ENCODE measurements at places on chromosomes 2 and 18.

DNA sequence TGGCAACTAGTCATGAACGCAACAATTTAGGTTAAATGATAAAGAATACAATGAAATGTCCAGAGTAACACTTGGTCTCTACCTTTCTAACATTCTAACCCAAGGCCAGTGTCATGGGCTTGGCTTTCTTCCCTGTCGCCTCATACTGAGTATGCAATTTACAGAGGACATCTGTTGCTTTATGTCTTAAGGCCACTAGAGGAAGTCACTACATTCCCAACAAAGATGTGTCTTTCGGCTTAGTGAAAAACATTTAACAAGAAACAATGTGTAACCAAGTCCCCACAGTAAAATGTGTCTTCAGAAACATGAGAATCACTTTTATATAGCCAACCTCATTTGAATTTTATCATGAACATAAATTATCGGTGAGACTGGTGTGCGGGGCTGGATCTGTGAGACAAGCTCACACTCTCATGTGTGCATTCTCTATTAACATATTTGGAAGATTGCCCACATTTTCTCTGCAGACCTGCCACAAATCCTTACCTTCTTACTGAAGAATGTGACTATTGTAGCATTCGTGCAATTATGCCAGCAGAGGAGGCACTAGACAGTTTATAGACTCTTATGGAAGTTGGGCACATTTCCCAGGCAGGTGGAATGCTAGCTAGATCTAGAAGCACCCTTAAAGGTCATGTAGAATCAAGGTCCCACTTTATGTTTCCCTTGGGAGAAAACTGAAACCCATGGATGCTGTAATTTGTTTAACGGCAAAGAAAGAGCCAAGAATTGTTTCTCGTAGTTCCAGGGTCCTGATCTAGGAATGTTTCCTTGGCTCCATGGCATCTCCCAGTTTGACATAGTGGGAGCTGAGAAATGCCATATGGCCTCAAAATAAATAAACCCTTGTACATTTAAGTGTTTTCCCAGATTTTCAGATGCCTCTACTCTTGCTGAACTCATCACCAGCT, 101.8 kb downstream of the CD226 start:
- DNase-seq: peak; percentile 57

GRCh38 chr18:38611036-38611964, 1045.7 kb upstream of the CELF4 start:
- DNase-seq: no peak

GRCh38 chr18:80009661-80010550, 21.5 kb upstream of the TXNL4A start:
- DNase-seq: no peak

DNA sequence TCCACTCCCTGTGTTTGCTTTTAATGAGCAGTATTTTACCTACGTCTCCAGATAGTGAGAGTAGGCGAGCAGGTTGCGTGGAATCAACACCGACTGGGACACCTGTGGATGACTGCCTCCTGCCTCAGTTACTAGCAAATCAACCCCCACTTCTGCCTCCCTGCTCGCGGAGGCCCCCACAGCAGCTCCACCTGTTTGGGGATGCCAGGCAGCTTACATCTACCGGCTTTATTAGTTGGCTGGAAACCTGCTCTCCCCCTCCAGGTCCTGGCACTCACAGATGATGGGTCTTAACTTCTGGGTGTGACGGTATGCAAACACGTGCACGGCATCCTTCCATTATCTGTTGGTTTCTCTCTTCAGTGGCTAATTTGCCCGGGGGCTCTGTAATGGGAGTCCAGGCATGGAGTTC, 164.4 kb upstream of the SESTD1 start:
- DNase-seq: no peak

- no peak for DNase-seq
Observed at GRCh38 chr2:1748741-1749488, 4.6 kb upstream of the PXDN start.

DNA sequence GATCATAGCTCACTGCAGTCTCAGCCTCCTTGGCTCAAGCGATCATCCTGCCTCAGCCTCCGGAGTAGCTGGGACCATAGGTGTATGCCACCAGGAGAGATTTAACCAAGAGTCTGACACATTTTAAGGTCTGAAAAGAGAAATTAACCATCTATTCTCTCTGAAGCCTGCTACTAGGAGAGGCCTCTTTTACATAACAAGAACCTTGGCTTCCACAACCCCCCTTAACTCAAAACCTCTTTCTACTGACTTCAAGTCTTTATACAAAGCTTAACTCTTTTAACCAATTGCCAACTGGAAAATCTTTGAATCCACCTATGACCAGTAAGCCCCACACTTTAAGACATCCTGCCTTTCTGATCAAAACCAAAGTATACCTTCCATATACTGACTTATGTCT, 279.9 kb upstream of the CELF4 start:
- no peak for DNase-seq

GRCh38 chr2:189534854-189535832, 45.4 kb downstream of the SLC40A1 start:
- DNase-seq: no peak

GRCh38 chr2:73979686-73980085, 5.0 kb upstream of the TET3 start:
- no peak for DNase-seq

DNA sequence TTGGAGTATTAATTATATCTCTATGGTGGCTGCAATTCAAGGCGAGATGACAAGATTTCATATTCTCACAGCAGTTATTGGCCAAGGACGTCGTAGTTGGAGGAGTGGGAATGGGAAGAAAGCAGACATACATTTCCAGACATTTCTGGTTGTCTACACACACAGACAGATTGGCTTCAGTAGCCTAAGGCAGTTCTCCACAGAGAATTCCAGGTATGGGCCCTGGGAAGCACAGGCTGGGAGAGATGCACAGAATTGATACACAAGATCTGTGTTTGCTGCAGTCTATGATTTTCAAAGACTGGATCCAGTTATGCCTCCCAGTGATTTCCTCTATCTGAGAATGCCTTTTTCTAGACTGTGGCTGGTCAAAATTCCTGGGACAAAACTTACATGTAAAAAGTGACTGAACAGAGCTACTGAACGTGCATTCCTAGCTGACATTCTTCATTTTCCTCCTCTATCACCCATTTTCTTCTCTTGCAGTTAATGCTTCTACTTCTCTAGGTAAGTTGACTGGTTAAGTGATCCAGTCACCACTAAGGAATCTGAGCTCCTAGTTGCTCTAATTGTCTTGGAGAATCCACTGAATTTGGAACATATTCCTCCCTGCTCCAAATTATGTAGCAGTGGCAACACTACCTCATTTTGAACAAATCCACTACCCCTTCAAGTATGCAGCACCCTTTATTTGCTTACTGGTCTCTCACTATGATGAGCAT, 386.7 kb upstream of the CDH7 start:
- DNase-seq: no peak

DNA sequence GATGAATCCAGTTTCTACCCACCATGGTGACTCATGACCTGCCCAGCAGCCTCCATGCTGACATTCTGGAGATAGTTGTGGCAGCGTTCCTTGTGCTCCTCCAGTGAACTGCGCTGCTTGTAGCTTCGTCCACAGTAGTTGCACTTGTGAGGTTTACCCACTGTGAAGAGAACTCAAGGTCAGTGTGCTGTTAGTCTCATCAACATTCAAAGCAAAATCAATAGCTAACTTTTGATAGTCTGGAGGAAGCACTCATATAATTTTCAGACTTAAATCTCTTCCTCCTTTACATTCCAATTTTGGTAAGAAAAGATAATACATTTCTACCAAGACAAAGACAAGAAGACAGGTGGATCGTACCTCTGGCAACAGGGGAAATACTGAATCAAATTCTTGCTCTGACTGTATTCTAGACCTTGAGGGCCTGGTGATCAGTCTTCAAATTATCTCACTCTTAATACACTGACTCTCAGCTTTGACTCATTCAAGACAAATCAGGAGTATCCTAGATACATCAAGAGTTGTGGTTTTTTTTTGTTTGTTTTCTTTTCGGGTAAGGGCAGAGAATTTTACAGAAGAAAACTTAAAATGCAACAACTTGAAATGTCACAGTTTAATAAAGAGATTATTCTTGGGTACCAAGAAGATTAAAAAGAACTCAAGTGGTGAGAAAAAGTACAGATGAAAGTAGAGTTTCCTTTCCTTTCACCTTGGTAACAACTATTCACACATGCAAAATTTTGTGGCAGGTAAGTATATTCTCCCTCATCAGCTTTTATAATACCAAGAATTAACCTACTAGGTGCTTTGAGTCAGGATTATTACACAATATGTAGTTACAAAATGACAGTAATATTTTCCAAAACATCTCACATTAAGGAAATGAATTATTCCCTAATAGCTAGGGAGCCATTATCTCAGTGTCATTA, 129.2 kb downstream of the IKZF2 start:
- no peak for DNase-seq

DNA sequence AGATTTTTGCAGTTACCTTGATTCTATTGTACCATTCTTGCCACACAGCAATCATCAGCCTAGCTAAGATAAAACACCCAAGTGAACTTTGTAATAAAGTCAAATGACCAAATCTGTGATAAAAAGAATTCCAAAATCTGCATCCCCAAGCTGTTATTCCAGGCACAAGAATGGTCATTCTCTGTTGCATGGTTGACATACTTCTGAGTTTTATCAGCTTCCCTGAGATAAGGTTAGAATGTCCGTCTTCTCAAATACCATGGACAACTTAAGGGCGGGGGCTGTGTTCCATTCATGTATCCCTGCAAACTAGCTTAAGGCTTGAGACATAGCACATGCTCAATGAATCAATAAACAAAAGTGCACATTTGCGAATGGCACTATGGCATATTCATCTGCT, 8.1 kb upstream of the BMP10 start:
- DNase-seq: no peak

DNA sequence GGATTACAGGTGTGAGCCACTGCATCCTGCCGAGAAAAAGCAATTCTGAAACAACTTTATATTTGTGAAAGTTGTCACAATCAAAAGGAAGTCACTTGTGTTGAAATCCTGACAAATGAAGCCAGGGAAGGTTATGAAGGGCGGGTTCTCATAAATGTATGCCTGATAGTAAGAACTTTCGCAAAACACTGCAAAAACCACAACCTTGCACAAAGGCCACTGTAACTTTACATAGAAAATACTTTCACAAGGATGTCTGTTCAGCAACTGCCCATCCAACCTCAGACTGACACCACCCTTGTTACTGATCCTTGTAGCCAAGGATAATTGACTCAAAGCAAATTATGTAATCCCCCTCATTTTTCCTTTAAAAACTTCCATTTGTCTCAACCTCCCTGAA, 90.6 kb downstream of the SLC4A3 start:
- DNase-seq: no peak

DNA sequence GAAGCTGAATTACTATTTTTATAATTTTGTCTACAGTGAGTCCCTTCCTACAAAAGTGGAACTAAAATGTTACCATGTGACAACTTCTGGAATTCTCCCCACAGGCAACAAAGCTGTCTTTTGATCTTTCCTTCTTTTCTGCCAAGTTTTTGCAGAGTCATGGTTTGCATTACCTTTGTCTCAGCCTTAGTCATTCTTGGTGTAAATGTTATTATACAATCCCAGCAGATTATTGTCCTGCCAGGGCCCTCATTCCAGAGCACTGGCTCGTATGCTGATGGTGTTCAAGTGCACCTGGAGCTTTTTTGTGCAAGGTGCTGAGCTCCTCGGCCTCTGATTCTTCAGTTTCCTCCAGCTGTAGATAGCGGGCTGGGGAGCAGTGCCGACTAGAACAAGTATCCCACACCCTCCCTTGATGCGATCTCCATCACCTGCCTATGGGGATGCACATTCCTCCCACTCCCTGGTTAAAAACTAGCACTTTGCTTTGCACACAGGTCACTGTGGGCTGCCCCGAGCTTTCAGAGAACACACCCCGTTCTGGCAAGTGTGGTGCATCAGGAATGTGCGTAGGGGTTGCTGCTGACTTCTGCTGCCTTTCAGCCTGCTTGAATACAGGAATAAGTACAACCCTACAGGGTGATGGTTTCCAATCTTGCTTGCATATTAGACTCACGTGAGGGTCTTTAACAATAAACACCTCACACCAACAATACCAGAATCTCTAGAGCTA, 263.6 kb downstream of the RNF144A start:
- DNase-seq: no peak

DNA sequence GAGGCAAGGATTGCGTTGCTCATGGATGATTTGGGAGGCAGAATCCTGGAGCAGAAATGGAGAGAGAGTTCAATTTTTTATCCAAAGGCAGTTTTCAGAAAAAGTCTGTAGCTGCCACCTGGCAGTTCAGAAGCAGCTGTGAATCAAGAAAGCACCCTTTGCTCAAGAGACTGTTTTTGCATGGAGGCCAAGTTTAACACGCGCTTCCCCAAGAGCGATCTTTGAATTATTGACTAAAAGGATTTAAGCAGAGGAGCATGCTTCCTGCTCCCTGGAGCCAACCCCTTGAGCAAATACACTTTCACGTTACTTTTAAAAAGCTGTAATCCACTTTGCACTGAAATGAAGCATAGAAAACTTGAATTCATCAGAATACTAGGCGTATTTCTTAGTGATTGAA, 252.4 kb downstream of the RNF144A start:
- no peak for DNase-seq

GRCh38 chr2:132668189-132668823, 1.7 kb downstream of the LYPD1 start:
- DNase-seq: peak; percentile 13

GRCh38 chr18:76467371-76468190, 27.5 kb downstream of the ZNF516 start:
- DNase-seq: no peak

DNA sequence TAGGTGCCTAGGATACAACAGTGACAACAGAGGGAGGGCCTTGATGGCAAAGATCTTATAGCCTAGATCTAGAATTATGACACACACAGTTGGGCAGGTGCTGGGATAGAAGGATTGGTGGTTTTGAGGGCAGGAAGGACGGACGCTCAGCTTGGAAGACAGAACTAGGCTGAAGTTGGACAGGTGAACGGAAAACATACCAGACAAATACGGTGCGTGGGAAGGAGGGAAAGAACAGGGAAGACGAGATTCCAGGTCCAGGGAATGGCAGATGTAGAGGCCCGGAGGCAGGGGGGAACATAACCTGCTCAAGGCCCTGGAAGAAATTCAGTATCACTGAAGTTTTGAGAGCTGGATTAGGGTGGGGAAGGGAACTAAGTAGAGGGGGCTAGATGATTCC, 40.8 kb downstream of the CRACDL start:
- no peak for DNase-seq

- DNase-seq: peak; percentile 47
Observed at GRCh38 chr2:237475704-237476141, 11.3 kb upstream of the MLPH start.

- DNase-seq: no peak
Observed at GRCh38 chr18:78123926-78124797, 855.5 kb upstream of the SALL3 start.

GRCh38 chr2:74739733-74740241, 85.7 kb downstream of the SEMA4F start:
- DNase-seq: no peak

GRCh38 chr2:9150568-9150900, 56.1 kb upstream of the ASAP2 start:
- no peak for DNase-seq
